ENCODE measurements at places on chromosomes 13 and 19.
A peak's percentile ranks its signal among the peaks of the same experiment; 100 is the strongest.

- DNase-seq: no peak
Measured at GRCh38 chr13:97289514-97290298, 67.6 kb downstream of the MBNL2 start.

- DNase-seq: no peak
Measured at GRCh38 chr13:52933099-52933498, 84.7 kb upstream of the PCDH8 start.

DNA sequence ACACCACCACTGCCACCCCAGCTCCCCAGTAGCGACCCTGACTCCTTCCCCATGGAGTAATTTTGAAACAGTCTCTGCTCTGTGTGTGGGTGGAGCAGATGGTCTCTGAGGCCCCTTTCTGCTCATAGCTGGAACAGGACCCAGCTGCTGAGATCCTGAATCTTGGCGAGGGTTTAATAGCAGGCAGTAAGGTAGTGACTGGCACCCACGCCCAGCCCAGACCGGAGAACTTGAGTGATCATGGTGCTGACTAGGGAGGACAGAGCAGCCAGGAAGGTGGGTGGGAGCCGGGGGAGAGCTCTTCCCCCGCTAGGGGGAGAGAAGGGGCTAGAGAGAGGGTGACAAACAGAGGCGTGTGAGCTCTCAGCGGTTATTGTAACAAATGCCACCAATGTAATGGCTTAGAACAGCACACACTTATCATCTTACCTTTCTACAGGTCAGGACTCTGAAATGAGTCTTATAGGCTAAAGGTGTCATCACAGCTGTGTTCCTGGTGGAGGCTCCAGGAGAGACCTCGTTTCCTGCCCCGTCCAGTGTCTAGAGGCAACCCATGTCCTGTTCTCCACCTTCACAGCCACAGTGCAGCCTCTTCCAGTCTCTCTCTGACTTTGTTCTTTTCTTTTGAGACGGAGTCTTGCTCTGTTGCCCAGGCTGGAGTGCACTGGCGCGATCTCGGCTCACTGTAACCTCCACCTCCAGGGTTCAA, 7.2 kb upstream of the ACER1 start:
- DNase-seq: no peak

GRCh38 chr19:3767050-3767449, 4.6 kb downstream of the MRPL54 start:
- DNase-seq: peak; percentile 34

DNA sequence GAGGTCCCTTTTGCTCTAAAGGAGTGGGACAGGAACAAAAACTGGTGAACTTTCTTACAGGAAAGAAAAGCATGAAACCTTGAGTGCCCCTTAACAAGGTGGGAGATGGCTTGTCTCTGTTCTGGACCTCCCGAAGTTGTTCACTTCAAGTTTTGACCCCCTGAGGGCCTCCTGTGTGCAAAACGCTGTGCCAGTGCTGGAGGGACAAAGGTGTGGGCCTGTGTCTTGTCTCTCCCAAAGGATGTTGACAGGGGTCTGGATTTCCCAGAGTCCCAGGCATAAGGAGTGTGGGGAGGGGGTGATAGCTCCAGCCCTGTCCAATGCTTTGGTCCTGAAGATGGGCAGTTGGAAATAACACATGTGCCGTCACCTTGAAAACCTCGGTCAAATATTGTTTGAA, 6.5 kb downstream of the ZNF536 start:
- no peak for DNase-seq

DNA sequence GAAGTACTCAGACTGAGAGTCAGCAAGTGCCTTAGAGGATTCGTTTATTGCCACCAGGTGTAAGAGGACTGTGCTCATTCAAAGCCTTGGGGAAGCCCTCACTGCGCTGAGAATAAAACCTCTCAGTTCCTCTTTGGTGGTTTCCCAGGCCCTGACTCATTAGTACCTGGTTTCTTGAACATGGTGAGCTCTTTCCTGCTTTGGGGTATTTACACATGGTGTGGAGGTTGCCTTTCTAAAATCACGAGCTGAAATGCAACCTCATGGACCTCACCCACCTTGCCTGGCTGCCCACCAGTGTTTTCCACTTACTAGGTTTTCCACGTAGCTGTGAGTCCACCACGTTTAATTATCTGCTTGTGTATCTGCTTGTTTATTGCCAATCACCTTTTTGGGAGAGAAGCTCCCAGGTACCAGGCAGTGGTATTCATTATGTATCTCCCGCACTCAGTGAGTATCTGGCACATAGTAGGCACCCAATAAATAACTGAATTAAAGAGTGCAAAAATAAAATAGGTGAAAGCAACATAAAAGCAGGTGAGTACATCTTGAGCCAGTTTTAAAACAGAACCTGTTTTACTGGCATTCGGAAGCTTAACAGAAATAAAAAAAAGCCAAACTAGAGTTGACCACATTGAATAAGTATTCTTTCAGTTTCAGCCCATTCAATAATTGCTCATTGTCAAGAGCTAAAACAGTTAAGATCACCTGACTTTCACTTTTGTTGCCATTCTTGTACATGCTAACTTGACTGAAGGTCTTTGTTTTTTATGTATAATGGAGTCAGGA, 533.0 kb downstream of the MYO16 start:
- no peak for DNase-seq

DNA sequence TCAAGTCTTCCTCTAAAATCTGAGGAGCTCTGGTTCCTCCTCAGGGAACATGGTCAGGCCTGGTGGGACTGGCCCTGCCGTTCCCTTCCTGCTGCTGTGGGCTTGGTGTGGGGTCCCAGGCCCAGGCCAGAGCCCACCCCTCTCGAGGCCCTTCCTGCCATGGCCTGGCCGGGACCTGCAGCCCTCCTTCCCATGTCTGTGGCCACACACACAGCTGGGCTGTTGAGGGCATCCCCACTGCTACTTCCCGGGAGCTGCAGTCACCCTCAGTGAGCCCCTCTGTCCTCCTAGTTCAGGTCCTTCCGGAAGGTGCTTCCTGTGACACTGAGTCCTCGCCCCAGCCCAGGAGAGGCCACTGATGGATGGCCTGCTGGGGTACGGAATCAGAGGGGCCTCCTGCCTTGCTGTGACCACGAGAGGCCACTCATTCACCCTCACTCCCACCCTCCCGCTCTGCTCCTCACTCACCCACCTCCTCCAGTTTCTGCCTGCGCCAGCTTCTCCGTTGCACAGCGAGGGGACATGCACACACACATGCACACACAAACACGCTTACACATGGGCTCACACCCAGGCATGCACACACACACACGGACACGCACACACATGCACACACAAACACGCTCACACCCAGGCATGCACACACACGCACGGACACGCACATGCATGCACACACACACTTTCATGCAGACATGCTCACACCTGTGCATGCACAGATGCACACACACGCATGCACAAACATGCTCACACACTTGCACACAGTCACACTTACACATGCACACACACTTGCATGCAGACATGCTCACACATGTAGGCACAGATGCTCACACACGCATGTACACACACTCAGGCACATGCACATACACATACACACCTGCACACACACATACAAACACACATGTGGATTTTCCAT, 7.3 kb upstream of the MCF2L start:
- DNase-seq: no peak

DNA sequence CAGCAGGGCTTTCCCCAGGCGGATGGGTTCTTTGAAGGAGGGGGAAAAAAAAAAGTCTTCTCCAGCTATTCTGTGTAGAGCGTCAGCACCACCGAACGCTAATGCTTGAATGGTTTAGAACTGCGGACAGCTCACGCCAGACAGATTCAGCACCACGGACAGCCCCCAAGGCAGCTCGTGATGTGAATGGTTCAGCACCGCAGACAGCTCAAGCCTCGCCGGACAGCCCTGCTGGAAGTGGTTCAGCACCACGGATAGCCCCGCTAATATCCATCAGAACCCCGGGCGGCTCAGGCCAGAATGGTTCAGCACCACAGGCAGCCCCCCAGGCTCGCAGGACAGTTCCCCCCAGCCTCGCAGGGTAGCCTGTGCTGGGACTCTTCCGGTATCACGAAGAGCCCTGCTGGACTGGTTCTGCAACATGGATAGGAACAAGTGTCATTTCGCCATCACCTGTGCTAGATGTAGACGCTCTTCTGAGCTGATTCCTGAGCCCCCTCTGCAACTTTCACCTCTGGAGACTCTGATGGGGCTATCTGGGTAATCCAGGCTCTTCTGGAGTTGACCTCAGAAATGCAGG, 4.9 kb upstream of the SMIM17 start:
- no peak for DNase-seq

DNA sequence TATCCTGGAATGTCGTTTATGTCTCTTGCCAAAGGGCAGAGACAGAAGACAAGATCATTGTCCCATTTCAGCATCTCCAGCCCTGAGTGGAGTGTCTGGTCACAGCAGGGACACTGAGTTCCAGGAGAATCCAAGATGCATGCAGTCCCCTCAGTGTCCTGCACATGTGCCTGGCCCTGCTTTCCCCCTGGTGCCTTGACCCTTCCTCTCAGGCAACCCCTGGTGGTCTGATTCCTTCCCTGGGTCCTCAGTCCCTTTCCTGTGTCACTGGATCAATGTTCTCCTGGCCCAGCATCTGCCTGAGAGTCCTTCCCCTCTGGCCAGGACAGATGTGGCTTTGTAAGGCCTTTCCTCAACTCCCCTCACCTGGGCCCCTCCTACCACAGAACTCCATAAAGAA, 9.0 kb downstream of the CEACAM21 start:
- no peak for DNase-seq

DNA sequence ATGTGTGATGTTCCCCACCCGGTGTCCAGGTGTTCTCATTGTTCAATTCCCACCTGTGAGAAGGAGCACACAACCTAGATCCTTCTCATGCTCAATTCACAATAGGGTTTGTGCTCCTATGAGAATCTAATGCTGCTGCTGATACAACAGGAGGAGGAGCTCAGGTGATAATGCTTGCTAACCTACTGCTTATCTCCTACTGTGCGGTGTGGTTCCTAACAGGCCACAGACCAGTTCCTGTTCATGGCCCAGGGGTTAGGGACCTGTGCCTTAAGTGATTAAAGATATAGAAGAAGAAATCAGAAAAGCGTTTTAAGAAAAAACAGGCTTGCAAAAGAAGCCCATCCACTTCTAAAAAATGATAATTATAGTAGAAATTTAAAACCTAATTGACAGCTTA, 17.5 kb downstream of the DLEU7 start:
- DNase-seq: no peak

GRCh38 chr13:76307142-76307541, 579.1 kb downstream of the KCTD12 start:
- no peak for DNase-seq

- DNase-seq: peak; percentile 63
Measured at GRCh38 chr19:9793071-9793591, 24.6 kb upstream of the ZNF846 start.

GRCh38 chr13:95420501-95420900, 119.2 kb upstream of the ABCC4 start:
- no peak for DNase-seq

DNA sequence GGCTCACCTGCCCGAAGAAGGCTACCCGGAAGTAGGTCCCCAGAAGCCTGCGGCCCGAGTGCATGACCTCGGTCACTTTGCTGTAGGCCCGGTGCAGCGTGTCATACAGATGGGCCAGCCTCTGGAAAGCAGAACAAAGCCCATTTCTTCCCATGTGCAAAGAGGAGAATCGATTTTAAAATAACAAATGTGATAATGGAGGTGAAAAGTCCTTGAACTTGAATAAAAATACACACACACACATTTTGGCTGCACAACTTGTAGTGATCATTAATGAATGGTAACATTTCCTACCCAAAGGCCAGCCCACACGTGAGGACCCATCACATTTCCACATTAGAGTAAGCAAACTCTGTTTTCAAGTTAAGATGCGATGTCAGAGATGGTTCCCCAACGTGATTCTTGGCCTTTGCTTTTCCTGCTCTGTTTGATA, 56.9 kb upstream of the SLC15A1 start:
- DNase-seq: no peak

DNA sequence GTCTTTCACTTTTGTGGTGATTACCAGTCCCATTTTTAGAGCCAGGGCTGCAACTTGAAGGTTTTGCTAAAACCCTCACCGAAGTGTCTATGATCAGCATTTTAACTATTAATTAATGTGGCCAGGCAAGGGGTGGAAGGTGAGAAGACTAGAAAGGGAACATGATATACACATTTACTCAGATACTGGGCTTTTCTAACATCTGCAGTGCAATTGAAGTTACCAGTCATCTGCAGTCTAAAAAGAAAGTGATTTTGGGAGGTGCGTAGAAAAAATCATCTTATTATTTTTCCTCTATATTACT, 481 bp downstream of the ALOX5AP start:
- DNase-seq: no peak
